ENCODE measurements at places on chromosomes 2 and 18. TPM values are rescaled to one million over a fixed set of nuclear protein-coding genes. Genes with fewer than 3 reads are reported as not detected.

DNA sequence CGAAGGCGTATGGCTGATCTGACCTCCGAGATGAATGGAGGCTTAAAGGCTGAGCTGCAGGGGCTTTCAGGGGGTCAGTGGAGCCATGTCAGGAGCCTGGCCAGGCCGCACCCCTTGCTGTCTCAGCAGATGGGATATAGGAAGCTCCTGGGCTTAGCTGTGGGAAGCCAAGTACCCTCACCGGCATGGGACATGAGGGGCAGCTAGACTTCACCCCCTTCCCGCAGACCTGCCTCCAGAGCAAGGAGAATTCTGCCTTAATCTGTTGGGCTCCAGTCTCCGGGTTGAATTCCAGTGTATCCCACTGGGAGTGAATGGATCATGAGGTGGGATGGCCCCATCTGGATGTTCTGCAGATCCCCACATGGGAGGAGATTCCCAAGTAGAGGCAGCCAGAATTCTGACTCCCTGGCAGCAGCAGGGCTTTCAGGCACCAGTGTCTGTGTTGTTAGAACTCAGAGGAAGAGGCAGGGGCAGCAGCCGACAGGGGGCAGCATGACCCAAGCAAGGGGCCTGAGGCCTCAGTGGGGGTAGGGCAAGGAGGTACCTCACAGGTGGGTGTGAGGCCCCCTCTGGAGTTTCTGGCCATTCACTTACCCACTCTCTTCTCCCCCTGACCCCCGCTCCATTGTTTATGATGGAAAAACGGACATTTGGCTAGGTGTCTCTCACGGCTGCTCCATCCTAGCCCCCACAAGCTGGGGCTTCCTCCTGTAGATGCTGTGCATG is 19.1 kb downstream of the CAPG start:
- no peak overlapping the region for H3K4me3 ChIP-seq
- peaks cover 7% of the 10 kb centered on the region for H3K4me1 ChIP-seq
- H3K27me3 ChIP-seq = no peaks in the 10 kb centered on the region
- DNase-seq = no peak
- peaks cover 8% of the 10 kb centered on the region for H3K36me3 ChIP-seq

DNA sequence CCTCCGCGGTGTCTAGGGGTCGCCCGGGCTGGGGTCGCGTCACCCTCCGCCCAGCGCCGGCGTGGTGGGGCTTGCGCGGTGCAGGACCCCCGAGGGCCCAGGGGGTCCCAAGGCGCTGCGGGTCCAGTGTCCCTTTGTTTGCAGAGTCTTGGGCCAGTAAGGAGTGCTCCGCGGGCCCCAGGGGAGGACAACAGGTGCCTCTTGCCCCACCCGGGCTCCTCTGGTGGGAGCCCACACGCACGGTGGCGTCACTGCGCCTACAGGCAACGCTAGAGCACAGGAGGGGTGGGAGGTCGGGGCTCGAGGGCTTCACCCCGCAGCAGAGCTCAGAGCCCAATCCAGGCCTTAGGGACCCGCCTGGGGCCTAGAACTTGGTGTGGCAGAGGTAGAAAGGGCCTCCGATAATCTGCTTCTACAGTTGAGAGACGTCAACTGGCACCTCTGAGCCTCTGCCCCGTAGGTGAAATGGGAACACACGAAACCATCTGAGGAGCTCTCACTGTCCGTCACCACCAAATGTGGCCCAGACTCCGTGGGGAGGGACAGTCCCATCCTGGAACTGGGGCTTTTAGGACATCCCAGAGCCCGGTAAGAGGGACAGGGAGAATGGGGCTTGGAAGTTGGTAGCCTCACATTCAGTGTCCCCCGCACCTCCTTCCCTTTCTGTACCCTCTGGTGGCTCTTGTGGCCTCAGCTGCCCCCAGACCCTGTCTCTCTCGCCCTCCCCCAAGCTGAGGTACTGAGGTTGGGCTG is 1.4 kb downstream of the ARID5A start:
- peak overlapping the region; percentile 92 for H3K27ac ChIP-seq
- peaks cover 31% of the 10 kb centered on the region for H3K4me1 ChIP-seq
- H3K27me3 ChIP-seq = no peaks in the 10 kb centered on the region
- H3K4me3 ChIP-seq = peak overlapping the region; percentile 94
- DNase-seq = no peak

- no peaks in the 10 kb centered on the region for H3K4me1 ChIP-seq
- DNase-seq = no peak
- H3K4me3 ChIP-seq = no peak overlapping the region
- H3K27ac ChIP-seq = no peak overlapping the region
- no peaks in the 10 kb centered on the region for H3K27me3 ChIP-seq
- no peaks in the 10 kb centered on the region for H3K36me3 ChIP-seq
Observed at GRCh38 chr2:52210161-52210560, 1178.2 kb upstream of the NRXN1 start.

DNA sequence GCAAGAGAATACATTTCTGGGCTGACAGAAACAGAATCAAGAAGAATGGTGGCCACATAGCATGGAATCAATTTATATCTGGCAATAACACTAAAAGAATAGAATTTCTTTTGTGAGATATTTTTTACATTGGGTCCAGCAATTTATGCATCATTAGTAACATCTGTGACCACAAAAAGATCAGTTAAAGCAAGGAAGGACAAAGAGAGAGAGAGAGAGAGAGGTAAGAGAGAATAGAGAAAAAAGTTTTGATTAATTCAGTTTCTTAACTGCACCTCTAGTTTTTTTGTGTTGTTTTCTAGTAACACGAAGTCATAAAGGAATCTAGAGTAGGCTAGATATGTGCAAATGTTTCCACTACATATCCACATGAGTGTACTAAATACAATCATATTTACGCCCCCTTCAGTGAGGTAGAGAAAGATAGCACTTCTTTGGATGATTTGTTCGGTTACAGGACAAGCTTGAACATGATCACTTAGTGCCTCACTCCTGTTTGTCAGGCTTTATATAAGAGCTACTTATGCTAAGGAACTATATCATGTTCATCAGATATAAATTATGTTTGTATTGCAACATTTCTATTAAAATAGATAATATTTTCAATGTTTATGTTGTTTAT is 247.4 kb upstream of the COL3A1 start:
- H3K27me3 ChIP-seq = no peaks in the 10 kb centered on the region
- no peak overlapping the region for H3K27ac ChIP-seq
- no peaks in the 10 kb centered on the region for H3K36me3 ChIP-seq

GRCh38 chr2:145460112-145460511 is 940.2 kb upstream of the ZEB2 start:
- H3K4me1 ChIP-seq = no peaks in the 10 kb centered on the region
- H3K4me3 ChIP-seq = no peak overlapping the region
- no peak for DNase-seq
- H3K36me3 ChIP-seq = no peaks in the 10 kb centered on the region
- H3K27ac ChIP-seq = no peak overlapping the region

DNA sequence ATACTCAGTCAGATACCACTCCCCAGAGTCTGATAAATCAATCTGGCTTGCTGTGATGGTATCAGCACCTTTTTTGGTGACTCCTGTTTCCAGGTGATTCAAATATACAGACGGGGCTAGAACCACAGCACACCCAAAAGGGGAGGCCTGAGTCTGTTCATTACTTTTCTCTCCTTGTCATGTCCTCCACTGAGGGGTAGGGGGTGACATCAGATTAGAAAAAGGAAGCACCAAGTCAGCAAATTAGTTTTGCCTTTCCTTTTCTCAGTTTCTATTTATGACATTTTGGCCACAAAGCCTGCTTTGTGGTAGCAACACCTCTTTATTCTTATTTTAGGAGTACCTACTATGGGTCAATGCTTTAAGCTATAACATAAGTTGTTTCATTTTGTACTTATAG is 127.4 kb downstream of the CCDC102B start:
- H3K4me1 ChIP-seq = no peaks in the 10 kb centered on the region
- H3K27me3 ChIP-seq = no peaks in the 10 kb centered on the region
- H3K36me3 ChIP-seq = no peaks in the 10 kb centered on the region
- H3K4me3 ChIP-seq = no peak overlapping the region

DNA sequence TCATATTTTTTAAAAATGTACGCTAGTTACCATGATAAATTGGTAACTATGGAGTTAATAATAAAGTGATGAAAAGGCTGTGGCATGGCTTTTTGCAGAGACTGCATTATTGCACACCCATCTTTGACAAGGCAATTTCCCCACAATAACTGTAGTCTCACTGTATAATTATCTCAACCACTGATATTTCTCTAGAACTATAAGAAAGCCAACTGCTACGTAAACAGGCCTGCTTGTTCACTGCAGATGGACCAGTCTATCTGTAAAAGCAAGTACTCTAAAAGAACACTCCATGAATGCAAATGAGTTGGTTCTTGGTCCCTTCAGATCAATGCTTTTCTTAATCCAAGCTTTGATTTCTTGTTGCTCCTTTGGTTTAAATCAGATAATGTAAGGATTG is 218.7 kb downstream of the RBM43 start:
- no peaks in the 10 kb centered on the region for H3K36me3 ChIP-seq
- no peak for DNase-seq
- no peaks in the 10 kb centered on the region for H3K27me3 ChIP-seq
- H3K4me3 ChIP-seq = no peak overlapping the region
- H3K4me1 ChIP-seq = no peaks in the 10 kb centered on the region

DNA sequence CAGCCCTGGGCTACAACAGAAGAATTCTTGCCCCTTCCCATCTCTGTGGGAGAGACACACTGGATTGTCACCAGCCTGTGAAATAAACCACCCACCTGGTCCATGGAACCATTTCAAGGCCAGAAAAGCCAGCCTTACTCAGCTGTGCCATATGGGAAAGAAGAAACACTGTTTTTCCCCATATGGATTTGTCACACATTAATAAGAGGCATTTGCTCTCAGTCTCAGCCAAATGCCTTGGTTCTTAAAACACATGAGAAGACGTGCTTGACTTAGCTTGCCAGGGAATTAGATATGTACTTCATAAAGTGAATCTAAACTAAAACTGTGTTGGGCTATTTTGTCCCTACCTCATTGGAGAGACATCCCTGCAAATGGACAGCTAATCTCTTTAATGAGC is 308.6 kb upstream of the TNP1 start:
- H3K4me1 ChIP-seq = no peaks in the 10 kb centered on the region
- no peak overlapping the region for H3K4me3 ChIP-seq
- H3K27me3 ChIP-seq = no peaks in the 10 kb centered on the region
- no peaks in the 10 kb centered on the region for H3K36me3 ChIP-seq
- no peak overlapping the region for H3K27ac ChIP-seq
- DNase-seq = no peak

GRCh38 chr2:175516555-175516954 is 335.0 kb upstream of the ATP5MC3 start:
- no peak for DNase-seq
- no peaks in the 10 kb centered on the region for H3K27me3 ChIP-seq
- H3K4me1 ChIP-seq = no peaks in the 10 kb centered on the region
- no peak overlapping the region for H3K27ac ChIP-seq

DNA sequence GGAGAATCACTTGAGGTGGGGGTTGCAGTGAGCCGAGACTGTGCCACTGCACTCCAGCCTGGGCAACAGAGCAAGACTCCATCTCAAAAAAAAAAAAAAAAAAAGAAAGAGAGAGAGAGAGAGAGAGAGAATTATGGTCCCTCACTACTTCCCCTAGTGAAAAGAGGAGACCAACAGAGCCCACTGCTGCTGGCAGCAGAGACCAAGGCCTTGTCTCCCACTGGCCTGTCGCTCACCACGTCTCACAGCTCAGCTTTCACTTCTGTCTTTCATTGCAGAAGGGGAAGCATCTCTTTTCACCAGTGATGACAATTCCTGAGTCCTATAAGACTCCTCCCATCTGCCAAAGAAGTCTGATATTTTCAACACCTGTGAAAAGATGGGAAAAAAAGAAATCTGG is 81.3 kb downstream of the CLHC1 start:
- DNase-seq = no peak
- H3K27me3 ChIP-seq = no peaks in the 10 kb centered on the region
- H3K36me3 ChIP-seq = no peaks in the 10 kb centered on the region
- peaks cover 18% of the 10 kb centered on the region for H3K4me1 ChIP-seq

DNA sequence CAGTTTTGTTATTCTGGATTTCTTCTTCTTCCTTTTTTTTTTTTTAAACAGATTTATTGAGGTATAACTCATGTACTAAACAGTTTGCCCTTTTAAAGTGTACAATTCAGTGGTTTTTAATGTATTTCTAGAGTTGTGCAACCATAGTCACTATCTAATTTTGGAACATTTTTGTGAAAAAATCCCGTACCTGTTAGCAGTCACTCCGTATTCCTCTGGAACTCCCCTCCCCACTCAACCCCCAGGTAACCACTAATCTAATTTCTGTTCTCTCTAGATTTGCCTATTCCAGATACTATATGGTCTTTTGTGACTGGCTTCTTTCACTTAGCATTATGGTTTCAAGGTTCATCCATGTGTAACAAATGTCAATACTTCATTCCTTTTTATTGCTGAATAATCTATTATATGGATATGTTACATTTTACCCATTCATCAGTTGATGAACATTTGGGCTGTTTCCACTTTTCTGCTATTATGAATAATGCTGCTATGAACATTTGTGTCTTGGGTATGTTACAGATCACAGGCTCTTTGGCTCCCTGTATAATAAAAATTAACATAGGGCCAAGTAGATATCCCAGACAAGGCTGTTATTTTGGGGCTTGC is 21.9 kb downstream of the EHBP1 start:
- H3K36me3 ChIP-seq = 0 out of 2 replicates have a peak, but pooled peaks cover 3% of the 10 kb centered on the region
- no peaks in the 10 kb centered on the region for H3K27me3 ChIP-seq
- peak; percentile 33 for DNase-seq
- H3K4me1 ChIP-seq = peaks cover 4% of the 10 kb centered on the region
- H3K4me3 ChIP-seq = no peak overlapping the region

DNA sequence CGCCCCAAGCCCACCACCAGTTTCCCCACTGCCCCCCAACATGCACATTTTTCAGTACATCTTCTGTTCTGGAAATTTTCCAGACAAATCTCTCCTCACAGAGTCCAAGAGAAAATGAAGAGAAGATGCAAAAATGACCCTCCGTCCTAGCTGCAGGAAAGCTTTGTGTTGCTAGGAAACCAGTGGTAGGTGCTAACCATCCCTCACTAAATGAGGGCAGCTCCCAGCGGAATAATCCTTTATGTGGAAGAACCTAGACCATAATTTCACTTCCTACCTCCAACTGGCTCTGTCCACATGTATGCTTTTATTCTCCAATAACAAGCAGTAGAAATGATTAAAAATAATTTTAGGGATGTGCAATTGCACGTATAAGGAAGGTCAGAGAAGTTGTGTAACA is 311.9 kb upstream of the EPHA4 start:
- H3K4me1 ChIP-seq = no peaks in the 10 kb centered on the region
- no peak for DNase-seq
- H3K36me3 ChIP-seq = no peaks in the 10 kb centered on the region
- H3K4me3 ChIP-seq = no peak overlapping the region
- H3K27ac ChIP-seq = no peak overlapping the region

Gene RAPGEF4
- not detected for polyA plus RNA-seq

Gene AQP12A
- polyA plus RNA-seq = not detected

Gene ABCG5
- not detected for polyA plus RNA-seq

Measured in GM12878 (cell line).